Cardiac muscle cell (in vitro differentiated cells and primary cell): ENCODE measurements at places on chromosomes 6 and 20.

DNA sequence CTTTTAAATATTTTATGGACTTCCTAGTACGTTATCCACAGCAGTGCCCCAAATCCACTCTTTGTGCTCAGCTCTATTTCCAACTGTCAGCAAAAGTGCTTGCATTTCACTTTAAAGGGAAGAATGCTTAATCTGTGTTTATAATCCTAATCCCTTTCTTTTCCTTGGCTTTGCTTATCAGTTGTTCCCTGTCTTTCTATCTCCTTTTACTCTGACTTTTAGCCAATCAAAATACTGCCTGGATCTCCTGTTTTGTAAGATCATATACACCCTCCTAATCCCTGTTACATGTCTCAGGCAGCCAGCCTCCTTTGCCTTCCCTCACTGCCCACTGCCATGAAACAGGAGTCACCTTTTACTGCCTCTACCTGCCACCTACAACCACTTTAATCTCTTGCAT is 102.9 kb downstream of the AIG1 start:
- H3K27ac ChIP-seq, result no peak overlapping the region
- H3K36me3 ChIP-seq, result no peaks in the 10 kb centered on the region
- no peak overlapping the region for H3K4me3 ChIP-seq
- no peak for DNase-seq
- H3K27me3 ChIP-seq, result no peaks in the 10 kb centered on the region
- peaks cover 6% of the 10 kb centered on the region for H3K4me1 ChIP-seq

DNA sequence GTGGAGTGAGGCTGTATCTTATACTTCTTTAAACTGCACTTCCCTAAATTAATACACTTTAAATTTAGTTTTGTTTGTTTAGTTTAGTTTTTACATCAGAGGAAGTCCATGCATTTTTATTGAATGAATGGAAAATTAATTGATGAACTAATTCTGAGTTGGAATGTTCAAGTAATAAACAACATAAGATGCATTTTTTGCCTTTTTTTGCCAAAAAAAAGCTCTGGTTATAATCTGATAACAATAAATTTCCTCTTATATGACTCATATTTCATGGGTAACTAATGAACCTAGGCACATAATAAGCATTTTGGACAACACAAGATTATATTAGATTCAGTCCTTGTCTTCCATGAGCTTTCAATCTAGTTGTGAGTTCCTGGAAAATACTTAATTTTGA is 323.1 kb downstream of the CENPW start:
- no peak overlapping the region for H3K4me3 ChIP-seq
- H3K36me3 ChIP-seq, result no peaks in the 10 kb centered on the region
- no peak for DNase-seq
- H3K27ac ChIP-seq, result no peak overlapping the region

- no peak overlapping the region for H3K27ac ChIP-seq
- H3K4me1 ChIP-seq, result no peaks in the 10 kb centered on the region
- no peaks in the 10 kb centered on the region for H3K36me3 ChIP-seq
- H3K4me3 ChIP-seq, result no peak overlapping the region
- peak; percentile 33 for DNase-seq
- no peaks in the 10 kb centered on the region for H3K27me3 ChIP-seq
Measured at GRCh38 chr20:1567392-1568162, 10.1 kb upstream of the SIRPD start.

- H3K4me3 ChIP-seq, result no peak overlapping the region
- H3K27ac ChIP-seq, result no peak overlapping the region
- H3K27me3 ChIP-seq, result peaks cover 4% of the 10 kb centered on the region
- no peak for DNase-seq
Measured at GRCh38 chr6:39269961-39270360, 40.7 kb upstream of the KCNK5 start.

- peaks cover 6% of the 10 kb centered on the region for H3K4me1 ChIP-seq
- no peak overlapping the region for H3K4me3 ChIP-seq
- H3K36me3 ChIP-seq, result no peaks in the 10 kb centered on the region
- no peaks in the 10 kb centered on the region for H3K27me3 ChIP-seq
Measured at GRCh38 chr20:53783768-53784167, 190.1 kb upstream of the ZNF217 start.
